Activated T-cell treated with anti-CD3 and anti-CD28 coated beads for 1 hour (primary cell): ENCODE measurements at places on chromosomes 7 and 10.

GRCh38 chr7:107660381-107661080, at the start of gene SLC26A4:
SLC26A4 (plus strand) TSS chr7:107660828; CDS start chr7:107661642, 814 bp downstream.
- no peak for DNase-seq

DNA sequence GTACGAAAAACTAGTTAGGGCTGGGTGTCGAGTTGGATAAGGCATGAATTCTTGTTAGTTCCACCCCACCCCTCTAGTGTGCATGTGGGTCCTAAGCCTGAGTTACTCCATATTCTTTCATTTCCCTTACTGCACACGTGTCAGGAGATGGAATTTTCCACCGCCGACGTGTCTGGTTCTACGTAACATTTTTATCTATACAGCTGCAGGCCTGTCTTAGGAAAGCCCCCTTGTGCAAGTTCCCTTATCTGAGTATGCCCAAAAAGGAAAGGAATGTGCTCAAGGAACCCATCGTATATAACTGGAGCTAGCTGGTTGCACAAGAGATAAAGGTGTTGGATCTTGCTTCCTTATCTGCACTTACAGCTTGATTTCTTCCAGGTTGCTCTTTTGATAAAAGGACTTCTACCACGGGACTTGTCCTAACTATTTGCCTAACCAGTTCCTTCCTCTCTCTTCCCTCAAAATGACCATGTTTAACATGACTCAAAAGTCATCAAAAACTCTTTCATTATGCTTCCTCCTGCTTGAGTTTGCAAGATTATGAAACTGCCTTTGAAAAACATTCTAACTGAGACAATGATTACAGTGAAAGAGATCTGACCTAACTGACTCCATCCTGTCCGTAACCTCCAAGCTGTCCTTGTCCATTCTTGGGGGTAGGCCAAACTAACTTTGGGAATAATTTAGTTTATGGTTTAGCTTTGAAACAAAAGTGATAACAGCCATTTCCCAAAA, 181.4 kb downstream of the AKR1D1 start:
- DNase-seq: no peak

- DNase-seq: no peak
Measured at GRCh38 chr10:26334232-26334931, 103.8 kb upstream of the APBB1IP start.

DNA sequence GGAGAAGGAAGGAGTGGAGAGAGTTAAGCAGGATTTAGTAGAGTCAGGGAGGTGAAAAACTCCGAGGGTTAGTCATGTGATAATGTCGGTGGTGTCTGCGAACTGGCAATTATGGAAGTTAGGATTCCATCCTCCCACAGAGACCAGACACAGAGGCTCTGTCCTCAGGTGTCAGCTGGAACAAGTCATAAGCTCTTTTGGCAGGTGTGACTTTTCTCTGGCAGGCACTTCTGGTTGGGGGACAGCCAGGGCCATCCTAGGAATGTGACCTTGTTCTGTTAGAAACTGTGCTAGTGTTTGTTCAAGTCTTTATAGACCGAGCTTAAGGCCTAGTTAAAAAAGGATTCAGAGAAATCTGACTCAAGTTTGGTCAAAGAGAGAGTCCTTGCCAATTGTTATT, 371.0 kb downstream of the DPP6 start:
- no peak for DNase-seq

GRCh38 chr7:50743016-50743415, 39.7 kb downstream of the GRB10 start:
- DNase-seq: no peak

GRCh38 chr7:108348913-108349312, 107.3 kb downstream of the NRCAM start:
- no peak for DNase-seq

DNA sequence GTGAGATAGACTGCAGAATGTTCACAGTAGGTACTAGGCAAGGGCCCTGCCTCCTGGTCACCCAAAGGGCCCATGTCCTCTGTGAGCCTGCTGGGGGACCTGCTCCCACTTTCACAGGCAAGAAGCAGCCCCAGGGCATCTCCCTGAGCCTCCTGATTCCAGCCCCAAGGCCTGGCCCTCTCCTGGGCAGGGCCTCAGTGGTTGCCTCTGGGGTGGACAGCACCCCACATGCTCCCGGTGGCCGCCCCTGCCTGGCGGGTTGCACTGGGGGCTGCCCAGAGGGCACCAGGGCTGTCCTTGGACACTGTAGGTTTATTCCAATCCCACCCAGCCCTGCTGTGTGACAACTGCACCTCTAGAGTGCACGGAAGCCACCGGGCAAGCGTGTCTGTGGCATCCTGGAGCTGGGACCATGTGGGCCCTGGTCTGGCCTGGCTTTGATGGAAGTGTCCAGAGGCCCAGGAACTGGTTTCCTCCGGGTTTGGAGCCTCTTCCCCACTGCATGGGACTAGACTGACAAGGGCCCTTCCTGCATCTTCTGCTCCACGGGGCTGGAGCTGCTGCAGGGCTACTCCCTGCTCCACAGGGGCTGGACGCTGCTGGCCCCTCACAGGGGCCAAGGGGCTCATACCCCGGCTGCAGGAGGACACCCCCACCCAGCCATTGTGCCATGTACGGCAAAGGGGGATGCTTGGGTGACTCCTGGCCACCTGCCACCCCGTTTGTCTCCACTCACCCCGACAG, 25.0 kb upstream of the SYCE1 start:
- DNase-seq: no peak

DNA sequence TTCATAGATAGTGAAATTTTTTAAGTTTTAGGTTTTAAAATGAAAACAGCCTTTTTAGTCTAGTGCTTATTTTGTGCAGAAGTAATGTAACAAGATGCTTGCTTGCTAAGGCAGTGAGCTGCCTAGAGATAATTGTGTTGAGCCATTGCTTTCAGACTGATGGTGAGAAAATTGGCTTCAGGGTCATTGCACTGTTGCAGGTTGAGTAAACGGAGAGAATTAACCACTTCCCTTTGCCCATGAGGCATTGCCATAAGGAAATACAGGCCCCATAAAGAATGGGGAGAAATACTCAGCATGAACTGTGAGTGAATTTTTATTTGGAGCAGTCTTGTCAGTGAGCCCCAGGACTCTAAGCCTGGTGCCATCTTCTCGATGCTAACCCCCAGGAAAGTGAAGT, 140.5 kb downstream of the LRRC4 start:
- DNase-seq: no peak

DNA sequence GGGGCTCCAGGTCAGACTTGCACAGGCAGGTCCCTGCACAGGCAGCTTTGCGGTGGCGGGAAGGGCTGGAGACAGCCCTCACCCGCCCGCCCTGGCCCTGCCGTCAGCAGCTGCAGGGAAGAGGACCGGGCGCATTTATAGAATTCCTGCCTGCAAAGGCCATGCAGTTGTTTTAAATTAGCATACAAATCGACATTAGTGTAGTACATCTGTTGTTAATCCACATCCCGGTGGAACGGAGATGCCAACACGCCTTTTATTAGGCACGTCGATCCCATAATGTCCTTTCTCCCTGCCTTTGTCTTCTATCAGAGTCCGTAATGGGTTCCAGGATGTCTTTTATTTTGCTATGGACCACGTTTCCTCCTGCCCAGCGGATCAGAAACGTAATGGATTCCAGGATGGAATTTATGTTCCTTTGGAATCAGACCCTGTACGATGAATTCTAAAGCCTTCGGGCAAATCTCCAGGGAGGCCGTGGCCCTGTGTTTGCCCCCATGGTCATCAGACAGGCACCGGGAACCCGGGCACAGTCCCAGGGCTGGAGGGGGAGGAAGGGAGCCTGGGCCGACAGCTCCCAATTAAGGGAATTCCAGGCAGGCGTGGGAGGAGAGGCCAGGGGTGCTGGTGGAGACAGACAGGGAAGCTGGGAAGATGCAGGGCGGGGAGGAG, 123.9 kb downstream of the COL26A1 start:
- DNase-seq: no peak

- DNase-seq: no peak
Measured at GRCh38 chr7:831596-832166, 595 bp upstream of the SUN1 start.

GRCh38 chr7:75835688-75836285, 22.2 kb upstream of the CCL24 start:
- no peak for DNase-seq

DNA sequence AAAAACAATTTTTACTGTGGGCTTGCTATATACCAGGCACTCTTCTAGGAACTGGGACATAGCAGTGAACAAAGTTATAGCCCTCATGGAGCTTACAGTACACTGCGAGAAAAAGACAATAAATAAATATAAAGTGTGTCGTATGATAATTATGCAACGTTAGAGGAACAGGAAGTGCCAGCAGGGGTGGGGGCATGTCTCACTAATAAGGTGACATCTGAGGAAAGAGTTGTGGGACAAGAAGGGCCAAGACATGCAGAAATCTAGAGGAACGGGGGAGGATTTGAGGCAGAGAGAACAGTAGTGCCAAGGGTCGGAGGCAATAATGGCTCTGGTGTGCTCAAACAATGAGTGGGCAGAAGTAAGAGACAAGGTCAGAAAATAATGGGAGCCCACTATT, 52.8 kb downstream of the LMBR1 start:
- DNase-seq: no peak

- no peak for DNase-seq
Measured at GRCh38 chr7:150568714-150569113, 1.5 kb downstream of the GIMAP4 start.

GRCh38 chr7:22726907-22727713, at the start of gene IL6:
IL6 (plus strand) TSS chr7:22727200; CDS start chr7:22727263, 63 bp downstream.
- no peak for DNase-seq

DNA sequence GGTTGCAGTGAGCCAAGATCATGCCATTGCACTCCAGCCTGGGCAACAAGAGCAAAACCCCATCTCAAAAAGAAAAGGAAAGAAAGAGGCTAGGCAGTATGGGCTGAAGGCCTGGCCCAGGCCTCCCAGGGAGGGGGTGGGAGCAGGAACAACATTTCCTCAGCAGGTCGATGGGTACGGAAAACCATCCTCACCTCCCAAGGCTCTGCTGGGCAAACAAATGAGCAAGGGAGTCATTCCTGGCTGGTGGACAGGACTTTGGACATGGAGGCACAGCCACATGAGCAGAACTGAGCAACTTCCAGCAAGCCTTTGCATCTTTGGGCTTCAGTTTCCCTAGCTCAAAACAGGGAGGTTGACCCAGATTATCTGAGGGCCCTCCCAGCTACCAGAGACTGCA, 13.0 kb downstream of the OGDHL start:
- no peak for DNase-seq

- DNase-seq: no peak
Measured at GRCh38 chr10:103140469-103140868, 52.6 kb downstream of the NT5C2 start.

DNA sequence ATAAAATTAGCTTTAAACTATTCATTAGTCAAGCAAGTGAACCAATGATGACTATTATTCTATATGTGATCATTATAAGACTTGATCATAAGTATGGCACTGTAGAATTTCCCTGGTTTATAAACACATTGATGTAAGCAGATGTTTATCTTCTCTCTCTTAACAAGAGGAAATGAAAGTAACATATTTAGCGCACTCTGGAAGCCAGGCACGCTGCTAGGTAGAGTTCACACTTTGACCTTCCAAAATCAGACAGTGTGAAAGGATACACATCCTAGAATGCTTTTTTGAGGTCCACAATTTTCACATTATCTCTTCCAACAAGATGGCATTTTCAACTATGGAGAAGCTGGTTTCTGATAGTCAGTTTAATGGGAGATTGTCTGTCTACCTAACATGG, 529.4 kb upstream of the IGFBP3 start:
- no peak for DNase-seq

DNA sequence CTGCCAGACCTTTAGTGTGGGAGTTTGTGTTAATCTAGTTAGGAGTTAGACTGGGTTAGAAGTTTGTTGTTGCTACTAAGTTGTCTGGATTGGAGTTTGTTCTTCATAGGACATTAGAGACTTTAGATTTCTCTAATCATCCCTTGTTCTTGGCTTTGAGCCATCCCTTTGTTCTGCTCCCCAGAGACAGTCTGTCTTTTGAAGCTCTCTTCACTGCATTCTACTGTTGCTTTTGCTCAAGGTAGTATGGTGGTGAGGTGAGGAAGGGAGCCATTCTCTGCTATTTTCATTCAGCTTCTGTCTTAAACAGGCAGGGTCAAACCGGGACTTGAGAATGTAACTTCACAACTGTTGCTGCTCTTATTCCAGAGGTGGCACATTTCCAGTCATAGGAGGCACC, 10.4 kb upstream of the TARP start:
- no peak for DNase-seq

DNA sequence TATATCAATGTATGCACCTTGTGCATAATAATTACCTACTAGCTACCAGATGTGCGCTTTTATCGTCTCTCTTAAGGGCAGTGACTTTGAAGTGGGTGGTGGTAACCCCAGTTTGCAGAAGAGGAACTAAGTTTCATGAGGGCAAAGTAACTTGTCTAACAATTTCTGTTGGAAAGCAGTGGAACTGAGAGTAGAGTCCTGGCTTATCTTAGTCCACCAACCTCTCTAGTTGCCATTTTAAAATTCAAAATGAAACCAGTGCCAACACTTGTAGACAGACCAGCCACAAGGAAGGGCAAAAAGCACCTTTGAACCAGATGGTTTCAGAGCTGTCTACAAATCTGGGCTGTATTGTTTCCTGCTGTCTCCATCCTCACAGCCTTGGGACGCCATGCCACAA, 32.0 kb upstream of the RBM20 start:
- no peak for DNase-seq

GRCh38 chr10:93873420-93874115, 20.2 kb upstream of the SLC35G1 start:
- DNase-seq: no peak

- DNase-seq: no peak
Measured at GRCh38 chr7:42217053-42217452, 20.0 kb downstream of the GLI3 start.

DNA sequence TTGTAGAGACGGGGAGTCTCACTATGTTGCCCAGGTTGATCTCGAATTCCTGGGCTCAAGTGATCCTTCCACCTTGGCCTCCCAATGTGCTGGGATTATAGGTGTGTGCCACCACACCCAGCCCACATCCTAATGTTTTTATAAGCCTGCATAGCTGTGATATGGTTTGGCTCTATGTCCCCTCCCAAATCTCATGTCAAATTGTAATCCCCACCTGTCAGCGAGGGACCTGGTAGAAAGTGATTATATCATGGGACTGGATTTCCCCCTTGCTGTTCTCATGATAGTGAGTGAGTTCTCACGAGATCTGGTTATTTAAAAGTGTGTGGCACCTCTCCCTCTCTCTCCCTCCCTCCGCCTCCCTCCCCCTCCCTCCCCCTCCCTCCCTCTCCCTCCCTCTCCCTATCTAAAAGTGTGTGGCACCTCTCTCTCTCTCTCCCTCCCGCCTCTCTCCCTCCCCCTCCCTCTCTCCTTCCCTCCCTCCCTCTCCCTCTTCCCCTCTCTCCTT, 13.9 kb downstream of the BAMBI start:
- DNase-seq: no peak

- no peak for DNase-seq
Measured at GRCh38 chr7:6274743-6275142, 2.3 kb upstream of the CYTH3 start.
